Endothelial cell of umbilical vein (primary cell): ENCODE measurements at places on chromosomes 7 and 10.
A peak's percentile ranks its signal among the peaks of the same experiment; 100 is the strongest.

DNA sequence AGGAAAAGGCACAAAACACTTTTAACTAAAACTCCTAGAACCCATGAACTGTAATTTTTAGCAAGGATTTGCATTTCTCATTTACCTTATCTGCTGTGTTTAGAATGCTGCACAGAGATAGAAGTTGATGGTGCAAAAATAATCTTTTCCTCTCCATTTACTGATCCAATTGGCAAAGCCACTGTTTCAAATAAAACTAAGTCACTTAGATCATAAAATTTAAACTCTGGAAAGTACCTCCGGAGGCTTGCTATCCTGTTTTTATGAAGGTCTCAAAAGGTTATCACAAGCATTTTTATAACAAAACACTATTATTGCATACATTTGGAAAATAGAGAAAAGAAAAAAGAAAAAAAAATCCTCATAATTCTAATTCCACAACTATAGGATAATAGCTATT, 7.6 kb downstream of the CPA2 start:
- DNase-seq = no peak

DNA sequence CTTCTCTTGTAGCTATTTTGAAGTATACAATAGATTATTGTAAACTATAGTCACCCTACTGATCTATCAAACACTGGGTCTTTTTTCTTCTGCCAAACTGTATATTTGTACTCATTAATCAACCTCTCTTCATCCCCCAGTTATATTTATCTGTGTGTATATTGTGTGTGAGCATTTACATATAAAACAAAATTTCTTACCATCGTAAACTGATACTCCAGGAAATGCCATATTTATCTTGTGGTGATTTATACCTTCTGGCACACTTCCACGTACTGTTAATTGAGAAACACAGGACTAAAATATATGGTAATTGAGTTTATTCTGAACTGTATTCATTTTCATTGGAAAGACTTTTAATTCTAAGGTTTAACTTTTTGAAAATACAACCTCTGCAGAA, 18.9 kb downstream of the ANLN start:
- peak; percentile 52 for DNase-seq

GRCh38 chr10:61959814-61960213, 58.3 kb downstream of the ARID5B start:
- no peak for DNase-seq

GRCh38 chr7:140390466-140391190, 7.7 kb downstream of the SLC37A3 start:
- DNase-seq = no peak

GRCh38 chr7:43058271-43059066, 54.0 kb upstream of the HECW1 start:
- DNase-seq = no peak
